ENCODE measurements at places on chromosomes 1 and 21. TPM values are rescaled to one million over a fixed set of nuclear protein-coding genes. Genes with fewer than 3 reads are reported as not detected.
A peak's percentile ranks its signal among the peaks of the same experiment; 100 is the strongest.

GRCh38 chr1:22131875-22132486 lies 10.9 kb downstream of the WNT4 start:
- no peaks in the 10 kb centered on the region for H3K27me3 ChIP-seq
- no peak for DNase-seq
- peaks cover 13% of the 10 kb centered on the region for H3K4me1 ChIP-seq
- H3K27ac ChIP-seq, result no peak overlapping the region

Gene NR1I3
- not detected for total RNA-seq

Gene RAB7B
- total RNA-seq, result 2.5 TPM

DNA sequence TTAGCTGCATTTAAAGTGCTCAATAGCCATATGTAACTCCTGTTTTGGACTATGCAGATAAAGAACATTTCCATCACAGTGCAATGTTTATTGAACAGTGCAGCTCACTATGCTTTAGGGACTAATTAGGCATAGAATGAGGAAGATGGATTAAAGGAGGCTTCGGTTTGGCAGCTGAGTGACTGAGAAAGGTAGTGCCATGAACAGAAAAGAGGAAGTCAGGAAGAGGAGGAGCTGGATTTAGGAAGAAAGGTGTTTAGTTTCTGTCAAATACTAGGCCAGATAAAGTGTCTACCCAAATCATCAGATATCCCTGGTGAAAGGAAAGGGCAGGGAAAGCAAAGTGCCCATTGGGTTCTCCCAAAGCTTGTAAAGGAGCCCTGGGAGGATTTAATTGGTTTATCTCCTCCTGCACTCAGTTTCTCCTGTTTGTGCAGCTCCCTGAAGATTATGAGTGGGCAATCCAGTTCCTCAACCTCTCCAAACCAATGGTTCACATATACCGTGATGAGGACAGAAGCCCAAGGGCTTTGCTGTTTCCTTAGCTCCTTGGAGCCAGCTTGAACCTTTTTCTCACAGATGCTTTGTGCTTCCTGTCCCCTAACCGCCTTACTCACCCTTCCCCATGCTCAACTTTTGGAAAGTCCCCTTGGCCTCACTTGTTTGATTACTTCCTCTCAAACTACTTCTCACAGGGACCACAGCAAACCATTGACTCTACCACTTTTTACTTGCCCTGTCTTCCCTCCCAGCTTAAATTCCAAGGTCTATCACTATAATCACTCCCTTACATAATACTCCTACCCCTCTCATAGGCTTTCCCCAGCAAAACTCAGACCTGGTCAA lies 3.5 kb upstream of the RAP1A start:
- H3K4me3 ChIP-seq, result no peak overlapping the region
- DNase-seq, result no peak
- no peaks in the 10 kb centered on the region for H3K36me3 ChIP-seq
- peaks cover 21% of the 10 kb centered on the region for H3K4me1 ChIP-seq
- H3K27ac ChIP-seq, result no peak overlapping the region

Gene MMP23B
- total RNA-seq, result 201 TPM

Gene CASZ1
- total RNA-seq, result 27.9 TPM

GRCh38 chr1:73674945-73675561 lies 522.9 kb downstream of the LRRIQ3 start:
- H3K36me3 ChIP-seq, result no peaks in the 10 kb centered on the region
- H3K27me3 ChIP-seq, result no peaks in the 10 kb centered on the region
- no peaks in the 10 kb centered on the region for H3K4me1 ChIP-seq
- no peak for DNase-seq
- no peak overlapping the region for H3K4me3 ChIP-seq
- no peak overlapping the region for H3K27ac ChIP-seq

GRCh38 chr1:221439747-221440501 lies 302.0 kb downstream of the DUSP10 start:
- no peak overlapping the region for H3K4me3 ChIP-seq
- DNase-seq, result no peak
- H3K4me1 ChIP-seq, result peaks cover 16% of the 10 kb centered on the region
- no peaks in the 10 kb centered on the region for H3K27me3 ChIP-seq

- no peaks in the 10 kb centered on the region for H3K36me3 ChIP-seq
- H3K27ac ChIP-seq, result no peak overlapping the region
- H3K27me3 ChIP-seq, result no peaks in the 10 kb centered on the region
- DNase-seq, result no peak
- no peak overlapping the region for H3K4me3 ChIP-seq
- no peaks in the 10 kb centered on the region for H3K4me1 ChIP-seq
These were observed 246.0 kb downstream of the RYR2 start for GRCh38 chr1:237287876-237288521.

Gene PMVK
- total RNA-seq, result 13.8 TPM

DNA sequence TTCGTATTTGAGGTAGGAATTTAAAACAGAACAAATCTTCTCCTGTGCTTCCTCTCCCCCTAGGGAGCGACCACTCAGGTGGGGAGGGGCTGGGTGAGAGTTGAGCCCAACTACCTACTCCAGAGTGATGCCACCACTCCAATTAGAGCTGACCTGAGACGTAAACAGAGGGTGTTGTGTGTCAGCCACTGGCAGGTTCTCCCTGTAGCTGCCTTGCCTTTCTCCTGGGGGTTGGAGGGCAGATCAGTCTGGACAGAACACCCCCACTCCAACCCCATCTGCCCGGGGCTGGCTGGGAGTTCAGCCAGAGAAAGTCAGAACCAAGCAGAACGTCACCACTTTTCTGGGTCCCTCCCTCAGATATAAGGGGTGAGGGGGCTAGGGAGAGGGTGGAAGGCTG lies 2.0 kb downstream of the HPDL start:
- DNase-seq, result no peak
- no peak overlapping the region for H3K4me3 ChIP-seq
- H3K27me3 ChIP-seq, result no peaks in the 10 kb centered on the region
- peaks cover 35% of the 10 kb centered on the region for H3K36me3 ChIP-seq
- no peak overlapping the region for H3K27ac ChIP-seq

Gene LRRC39
- 2.3 TPM for total RNA-seq

- H3K4me1 ChIP-seq, result no peaks in the 10 kb centered on the region
- H3K27me3 ChIP-seq, result no peaks in the 10 kb centered on the region
- H3K4me3 ChIP-seq, result no peak overlapping the region
These were observed 36.4 kb downstream of the LYPLAL1 start for GRCh38 chr1:219210067-219210466.

Gene CLEC20A
- total RNA-seq, result 3.0 TPM

Gene DNASE2B
- total RNA-seq, result not detected

Gene HES2
- not detected for total RNA-seq

DNA sequence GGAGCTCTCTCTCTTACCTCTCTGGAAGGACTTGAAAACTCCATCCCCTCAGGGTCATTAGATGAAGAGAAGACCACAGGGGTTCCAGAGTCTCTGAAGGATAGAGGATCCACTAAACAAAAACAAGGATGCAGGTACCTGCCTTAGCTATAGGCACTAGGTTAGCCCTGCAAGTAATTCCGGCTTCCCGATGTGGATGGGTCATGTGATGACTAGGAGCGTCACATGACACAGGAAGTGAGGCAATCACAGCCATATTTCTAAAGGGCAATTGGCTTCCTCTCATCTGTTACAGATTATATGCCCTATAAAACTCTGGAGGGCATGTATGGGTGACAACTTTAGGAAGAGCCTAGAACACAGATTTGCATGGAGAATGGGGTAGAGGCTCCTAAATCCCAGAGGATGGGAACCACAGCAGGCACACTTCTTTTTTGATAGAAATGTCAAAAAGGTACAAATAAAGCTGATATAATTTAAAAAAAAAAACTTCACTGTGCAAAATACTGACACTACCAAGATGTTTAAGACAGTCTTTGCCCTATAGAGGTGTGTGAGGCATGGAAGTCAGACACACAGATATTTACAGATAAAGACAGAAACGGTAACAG lies 14.1 kb downstream of the ENTREP3 start:
- no peaks in the 10 kb centered on the region for H3K36me3 ChIP-seq
- H3K4me1 ChIP-seq, result peaks cover 16% of the 10 kb centered on the region
- H3K27me3 ChIP-seq, result no peaks in the 10 kb centered on the region
- DNase-seq, result no peak

GRCh38 chr1:43776043-43776761 lies 68.9 kb downstream of the ST3GAL3 start:
- peaks cover 3% of the 10 kb centered on the region for H3K4me1 ChIP-seq
- no peak overlapping the region for H3K4me3 ChIP-seq
- no peaks in the 10 kb centered on the region for H3K27me3 ChIP-seq
- H3K36me3 ChIP-seq, result no peaks in the 10 kb centered on the region

GRCh38 chr21:41653954-41654491 lies 112.8 kb downstream of the RIPK4 start:
- H3K27ac ChIP-seq, result peak overlapping the region; percentile 9
- H3K4me1 ChIP-seq, result peaks cover 30% of the 10 kb centered on the region
- no peaks in the 10 kb centered on the region for H3K36me3 ChIP-seq
- no peak overlapping the region for H3K4me3 ChIP-seq

Gene ZSWIM5
- total RNA-seq, result 3.5 TPM

Gene OR2L5
- total RNA-seq, result not detected

Gene GOLT1A
- not detected for total RNA-seq

DNA sequence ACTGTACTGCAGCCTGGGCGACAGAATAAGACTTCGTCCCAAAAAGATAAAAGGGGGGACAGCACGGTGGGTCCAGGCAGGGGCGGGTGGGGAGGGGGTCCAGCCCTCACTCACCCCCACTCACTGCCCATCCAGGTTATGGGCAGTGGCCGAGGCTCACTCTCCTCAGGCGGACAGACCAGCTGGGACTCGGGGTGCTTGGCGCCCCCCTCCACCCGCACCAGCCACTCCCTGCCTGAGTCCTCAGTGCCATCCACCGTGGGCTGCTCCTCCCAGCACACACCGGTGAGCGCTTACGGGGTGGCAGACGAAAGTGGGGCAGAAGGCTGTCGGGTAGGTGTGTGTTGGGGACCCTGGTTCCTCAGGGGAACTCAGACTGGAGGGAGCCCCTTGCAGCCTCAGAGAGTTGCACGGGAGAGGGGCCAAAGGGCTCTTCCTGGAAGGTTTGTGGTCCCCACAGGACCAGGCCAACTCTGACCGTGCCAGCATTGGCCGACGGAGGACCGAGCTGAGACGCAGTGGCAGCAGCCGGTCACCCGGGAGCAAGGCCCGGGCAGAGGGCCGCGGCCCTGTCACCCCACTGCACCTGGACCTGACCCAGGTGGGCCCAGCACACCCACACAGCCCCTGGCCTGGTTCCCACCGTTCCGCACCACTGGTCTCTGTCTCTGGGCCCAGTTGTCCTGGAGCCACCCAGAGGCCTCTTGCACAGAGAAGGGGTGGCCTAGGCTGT lies 6.6 kb downstream of the PLEKHN1 start:
- H3K4me1 ChIP-seq, result no peaks in the 10 kb centered on the region
- no peak overlapping the region for H3K4me3 ChIP-seq
- H3K36me3 ChIP-seq, result no peaks in the 10 kb centered on the region
- H3K27ac ChIP-seq, result no peak overlapping the region
- DNase-seq, result no peak
- peaks cover 5% of the 10 kb centered on the region for H3K27me3 ChIP-seq

DNA sequence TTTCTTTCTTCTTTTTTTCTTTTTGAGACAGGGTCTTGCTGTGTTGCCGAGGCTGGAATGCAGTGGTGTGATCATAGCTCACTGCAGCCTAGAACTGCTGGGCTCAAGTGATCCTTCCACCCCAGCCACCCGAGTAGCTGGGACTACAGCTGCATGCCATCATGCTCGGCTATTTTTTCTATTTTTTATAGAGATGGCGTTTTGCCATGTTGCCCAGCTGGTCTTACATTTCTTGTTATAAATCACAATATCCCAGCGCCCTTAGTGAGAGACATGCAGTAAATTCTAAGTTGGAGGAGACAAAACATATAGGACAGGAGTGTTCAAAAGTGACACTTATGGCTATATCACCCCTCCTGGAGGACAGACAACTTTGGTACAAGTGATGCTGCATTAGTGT lies 31.3 kb upstream of the ACTN2 start:
- DNase-seq, result no peak
- peaks cover 6% of the 10 kb centered on the region for H3K4me1 ChIP-seq
- H3K27me3 ChIP-seq, result no peaks in the 10 kb centered on the region
- H3K4me3 ChIP-seq, result no peak overlapping the region
- no peaks in the 10 kb centered on the region for H3K36me3 ChIP-seq
- no peak overlapping the region for H3K27ac ChIP-seq

DNA sequence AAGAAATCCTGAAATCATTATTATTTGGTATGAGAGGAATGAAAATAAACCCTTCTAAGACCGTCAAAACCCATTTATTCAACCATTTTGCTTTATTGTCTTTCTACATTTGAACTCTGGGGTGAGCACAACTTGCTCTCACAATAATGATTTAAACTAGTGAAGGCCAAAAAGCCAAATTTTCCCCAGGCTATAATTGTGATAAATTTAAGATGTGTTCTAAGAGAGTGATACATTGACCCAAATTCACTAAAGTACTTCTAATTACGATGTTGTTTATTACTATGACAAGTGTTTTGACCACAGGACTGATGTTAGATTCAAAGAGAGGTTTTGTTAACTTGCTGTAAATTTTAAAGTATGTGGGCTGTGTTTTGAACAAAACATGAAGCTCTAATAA lies 670.9 kb upstream of the NR5A2 start:
- H3K27me3 ChIP-seq, result no peaks in the 10 kb centered on the region
- DNase-seq, result no peak
- H3K4me3 ChIP-seq, result no peak overlapping the region
- H3K36me3 ChIP-seq, result no peaks in the 10 kb centered on the region
- H3K27ac ChIP-seq, result no peak overlapping the region
- no peaks in the 10 kb centered on the region for H3K4me1 ChIP-seq

Gene HEYL
- 45.6 TPM for total RNA-seq

Measured in thoracic aorta (tissue), 2 donors.